ENCODE measurements at places on chromosomes 11 and 22. TPM values are rescaled to one million over a fixed set of nuclear protein-coding genes. Genes with fewer than 3 reads are reported as not detected.

GRCh38 chr11:6319704-6320410, 444 bp downstream of the CAVIN3 start:
- no peak for DNase-seq

GRCh38 chr22:20591660-20592310, 84.4 kb downstream of the MED15 start:
- DNase-seq: no peak

Gene PRR33
- total RNA-seq: not detected

DNA sequence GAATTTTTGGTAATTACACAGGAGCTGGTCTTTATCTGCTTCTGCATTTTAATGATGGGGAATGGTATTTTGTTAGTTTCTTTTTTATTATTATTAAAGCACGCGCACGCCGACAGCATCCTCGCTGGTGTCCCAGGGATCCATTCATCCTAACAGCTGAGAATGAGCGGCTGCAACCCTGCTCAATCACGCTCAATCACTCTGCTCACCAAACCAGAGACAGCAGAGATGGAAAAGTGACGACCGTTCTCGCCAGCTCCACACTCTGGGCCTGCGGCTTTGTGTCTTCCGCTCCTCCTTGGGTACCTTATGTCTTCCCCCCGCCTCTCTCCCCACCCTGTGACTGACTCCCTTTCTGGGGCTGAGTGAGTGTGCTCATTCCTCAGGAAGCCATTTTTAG, 84.5 kb downstream of the DSCAML1 start:
- no peak for DNase-seq

GRCh38 chr11:123040111-123040432, 21.9 kb downstream of the HSPA8 start:
- DNase-seq: no peak

Data from HT1080 (cell line).